ENCODE measurements at places on chromosomes 16 and 17.
A peak's percentile ranks its signal among the peaks of the same experiment; 100 is the strongest.

DNA sequence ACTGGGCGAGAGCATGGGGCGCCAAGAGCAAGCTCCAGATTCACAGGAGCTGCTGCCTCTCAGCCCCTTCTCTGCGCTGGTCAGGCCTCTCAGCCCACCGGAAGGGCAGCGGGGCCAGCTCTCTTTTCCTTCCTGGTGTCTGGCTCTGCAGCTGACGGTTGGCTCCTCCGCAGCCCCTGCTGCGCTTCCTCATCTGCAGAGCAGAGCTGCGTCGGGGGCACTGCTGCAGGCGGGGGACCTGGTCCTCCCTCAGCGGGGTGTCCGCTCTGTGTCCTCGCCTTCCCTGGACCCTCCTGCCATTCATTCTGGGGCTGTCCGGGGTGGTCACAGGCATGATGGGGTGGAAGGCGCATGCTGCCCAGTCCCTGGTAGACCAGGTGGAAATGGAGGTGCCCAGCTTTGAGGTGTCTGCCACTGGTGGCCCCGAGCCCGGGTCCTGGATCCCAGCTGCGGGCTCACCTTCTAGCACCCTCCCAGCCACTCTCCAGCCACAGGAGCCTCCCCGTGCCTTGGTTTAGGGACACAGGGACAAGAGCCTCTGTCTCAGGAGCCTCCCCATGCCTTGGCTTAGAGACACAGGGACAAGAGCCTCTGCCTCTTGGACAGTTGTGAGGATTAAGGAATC is 84.8 kb downstream of the IRF8 start:
- DNase-seq, result no peak

DNA sequence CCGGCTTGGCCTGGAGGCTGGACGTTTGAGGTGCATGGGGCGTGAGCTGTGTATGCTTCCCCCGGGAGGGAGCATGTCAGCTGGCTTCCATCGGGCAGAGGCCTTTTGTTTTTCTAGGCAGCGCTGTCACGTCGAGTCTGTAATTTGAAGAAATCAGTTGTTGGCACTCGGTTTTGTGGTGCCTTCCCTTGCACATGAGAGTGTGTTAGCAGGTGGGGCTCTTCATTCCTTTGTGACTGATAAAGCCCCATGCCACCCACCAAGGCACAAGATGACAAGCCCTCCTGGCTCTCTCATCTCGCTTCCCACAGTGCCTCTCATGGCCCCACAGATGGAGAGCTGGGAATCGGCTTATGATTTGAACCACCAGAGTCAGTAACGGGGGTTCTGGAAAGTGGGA is 72.1 kb downstream of the BANP start:
- no peak for DNase-seq

DNA sequence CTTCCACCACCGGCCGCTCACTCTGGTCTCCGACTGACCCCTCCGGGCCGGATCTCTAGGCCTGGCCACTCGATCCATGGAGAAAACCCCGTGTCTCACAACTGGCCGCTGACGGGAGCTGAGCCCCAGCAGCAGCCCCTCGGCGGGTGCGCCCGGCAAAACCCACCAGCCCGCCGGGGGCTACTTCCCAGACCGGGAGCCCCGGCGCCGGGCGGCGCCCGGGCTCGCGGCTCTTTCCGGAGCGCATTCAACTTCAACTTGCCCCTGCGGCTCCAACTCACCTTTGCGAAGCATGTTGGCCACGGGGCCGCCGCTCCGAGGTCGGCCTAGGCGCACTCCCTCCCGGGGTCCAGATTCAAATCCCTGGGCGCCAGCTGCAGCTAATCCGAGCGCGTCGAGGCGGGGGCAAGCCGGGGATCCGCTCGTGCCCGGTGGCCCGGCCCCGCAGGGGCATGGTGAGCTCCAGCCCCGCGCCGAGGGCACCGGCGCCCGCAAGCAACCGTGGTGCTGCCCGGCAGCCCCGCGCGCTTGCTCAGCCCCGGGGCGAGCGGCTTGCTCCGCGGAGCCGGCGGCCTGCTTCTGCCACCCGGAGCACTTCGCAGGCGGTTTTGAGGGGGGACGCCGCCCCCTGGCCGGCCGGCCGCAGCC is 438 bp downstream of the RTN4RL1 start:
- no peak for DNase-seq

DNA sequence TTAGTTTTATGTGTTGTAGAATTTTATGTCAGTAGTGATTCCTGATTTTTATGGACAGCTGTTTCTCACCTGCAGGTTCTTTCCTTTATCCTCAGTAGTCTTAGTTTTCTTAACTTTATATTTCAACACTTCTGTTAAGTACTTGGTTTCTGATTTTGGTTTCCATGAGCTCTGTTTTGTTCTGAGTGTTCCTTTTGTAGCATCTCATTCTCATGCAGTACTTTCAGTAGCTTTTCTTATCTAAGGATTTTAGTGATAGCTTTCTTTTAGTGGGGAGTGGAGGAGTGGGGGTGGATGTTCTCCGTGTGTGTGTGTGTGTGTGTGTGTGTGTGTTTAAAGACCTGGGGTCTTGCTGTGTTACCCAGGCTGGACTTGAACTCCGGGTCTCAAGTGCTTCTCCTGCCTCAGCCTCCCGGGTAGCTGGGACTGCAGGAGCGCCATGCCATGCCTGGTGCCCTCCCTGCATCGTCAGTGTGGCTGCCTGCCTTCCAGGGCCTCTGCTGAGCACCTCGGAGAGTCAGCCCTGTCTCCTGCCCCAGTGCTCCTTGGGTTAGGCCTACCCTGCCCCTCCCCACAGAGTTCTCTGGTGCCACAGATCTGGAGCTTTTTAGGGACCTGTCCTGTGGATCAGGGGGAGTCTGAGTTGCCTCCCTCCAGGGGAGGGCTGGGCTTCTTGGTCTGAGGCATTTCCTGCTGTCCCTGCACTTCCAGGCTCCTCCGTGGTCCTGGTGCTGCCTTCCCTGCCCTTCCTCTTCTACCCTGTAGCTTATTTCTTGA is 4.3 kb upstream of the ZNF750 start:
- no peak for DNase-seq

DNA sequence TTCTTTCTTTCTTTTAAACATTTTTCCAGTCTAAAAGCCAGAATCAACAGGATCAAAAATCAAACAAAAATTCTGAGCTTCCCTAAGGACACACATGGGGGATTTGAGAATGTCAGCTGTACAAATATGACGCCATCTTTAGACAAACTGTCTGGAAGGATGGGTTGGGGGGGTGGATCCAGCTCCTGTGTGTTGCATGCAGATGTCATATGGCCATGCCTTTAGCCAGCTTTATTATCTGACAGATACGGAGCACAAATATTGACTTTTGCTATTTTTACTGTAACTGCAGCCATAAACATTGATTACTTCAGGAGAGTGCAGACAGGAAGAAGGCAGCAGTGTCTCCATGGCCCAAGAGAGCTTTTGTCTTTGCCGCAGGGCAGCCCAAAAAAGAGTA is 279.4 kb upstream of the ELAC2 start:
- no peak for DNase-seq

GRCh38 chr17:15946611-15947120 is 1.7 kb downstream of the ADORA2B start:
- DNase-seq, result no peak

DNA sequence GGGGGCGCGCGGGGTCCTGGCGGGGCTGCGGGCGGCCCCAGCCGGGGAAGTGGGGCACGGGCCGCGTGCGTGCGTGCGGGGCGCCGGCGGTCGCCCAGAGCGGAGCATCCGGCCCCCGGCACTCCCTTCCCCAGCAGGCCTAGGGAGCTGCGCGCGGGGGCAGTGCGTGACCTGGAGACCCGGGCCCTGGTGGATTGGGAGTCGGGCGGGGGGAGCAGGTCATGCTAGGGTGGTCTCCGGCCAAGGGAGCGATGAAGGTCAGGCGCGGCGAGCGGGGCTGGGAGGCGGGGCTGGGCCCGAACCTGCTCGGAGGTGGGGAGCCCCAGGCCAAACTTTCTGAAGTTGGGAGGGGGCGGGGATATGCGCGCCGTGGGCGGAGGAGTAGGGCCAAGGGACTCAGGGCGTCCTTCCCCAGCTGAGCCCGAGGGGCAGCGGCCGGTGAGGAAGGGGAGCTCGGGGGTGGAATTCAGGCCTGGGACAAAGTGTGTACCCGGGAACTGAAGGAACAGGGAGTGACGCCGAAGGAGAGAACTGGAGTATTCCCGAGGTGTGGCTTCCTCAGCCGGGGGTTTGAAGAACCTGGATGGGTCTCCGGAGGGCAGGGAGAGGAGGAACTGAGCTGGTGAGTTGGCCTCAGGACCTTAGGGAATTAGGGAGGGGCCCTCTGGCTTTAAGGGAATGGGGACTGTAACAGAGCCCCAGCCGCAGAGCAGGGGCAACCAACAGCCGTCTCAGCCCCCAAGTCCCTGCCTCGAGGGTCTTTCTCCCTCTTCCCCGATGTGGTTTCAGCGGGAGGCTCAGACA is 589 bp downstream of the XYLT2 start:
- peak; percentile 54 for DNase-seq

DNA sequence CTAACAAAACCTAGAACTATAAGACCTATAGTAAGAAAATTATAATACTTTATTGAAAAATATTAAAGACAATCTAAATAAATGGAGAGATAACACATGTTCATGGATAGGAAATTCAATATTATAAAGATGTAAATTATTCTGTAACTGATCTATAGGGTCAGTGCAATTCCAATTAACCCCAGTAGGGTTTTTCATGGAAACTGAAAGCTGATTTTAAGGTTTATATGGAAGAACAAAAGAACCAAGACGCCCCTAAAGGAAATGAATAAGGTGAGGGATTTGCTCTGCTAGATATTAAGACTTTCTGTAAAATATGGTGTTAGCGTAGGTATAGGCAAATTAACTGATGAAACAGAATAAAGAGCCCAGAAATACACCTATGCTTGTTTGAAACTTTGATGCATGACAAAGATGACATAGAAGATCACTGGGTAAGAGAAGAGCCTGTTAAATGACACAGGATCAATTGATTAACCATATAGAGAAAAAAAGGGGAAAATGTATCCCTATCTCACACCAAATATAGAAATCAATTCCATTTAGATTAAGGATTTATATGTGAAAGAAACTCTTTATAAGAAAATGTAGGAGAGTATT is 3.0 kb downstream of the ICAM2 start:
- no peak for DNase-seq

- no peak for DNase-seq
Observed at GRCh38 chr16:86303787-86304678, 206.3 kb upstream of the FOXF1 start.

DNA sequence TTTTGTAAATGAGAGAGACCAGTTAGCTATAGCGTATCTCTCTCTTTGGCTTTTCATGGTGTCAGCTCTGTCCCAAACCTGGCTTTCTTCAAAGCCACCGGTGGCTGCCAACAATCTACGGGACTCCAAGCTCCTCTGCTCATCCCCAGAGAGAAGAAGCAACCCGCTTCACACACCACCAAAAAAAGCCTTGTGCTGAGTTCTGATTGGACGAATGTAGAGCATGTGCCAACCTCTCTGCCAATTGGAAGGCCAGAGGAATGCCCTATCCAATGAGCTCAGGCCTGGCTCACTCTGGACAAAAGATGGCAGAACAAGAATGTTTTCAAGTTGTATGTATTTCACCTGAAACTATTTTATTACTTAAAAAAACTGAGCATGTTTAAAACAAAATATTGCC is 202.4 kb downstream of the C16orf95 start:
- DNase-seq, result no peak

DNA sequence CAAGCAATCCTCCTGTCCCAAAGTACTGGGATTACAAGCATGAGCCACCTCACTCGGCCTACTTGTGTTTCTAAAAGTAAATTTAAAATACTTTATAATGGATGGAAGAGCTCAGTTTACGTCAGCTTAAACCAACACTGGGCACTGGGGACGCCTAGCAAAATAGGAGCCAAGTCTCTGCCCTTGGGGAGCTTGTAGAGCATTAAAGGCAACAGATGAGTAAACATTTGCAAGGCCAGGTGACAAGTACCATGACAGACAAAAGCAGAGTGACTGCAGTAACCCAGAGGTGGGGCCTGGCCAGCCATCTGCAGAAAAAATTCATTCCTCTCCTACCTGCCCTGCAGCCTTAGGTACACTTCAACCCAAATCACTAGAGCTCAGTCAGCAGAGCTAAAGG is 12.1 kb upstream of the NLK start:
- no peak for DNase-seq

- DNase-seq, result no peak
Observed at GRCh38 chr17:13864521-13864920, 204.8 kb upstream of the COX10 start.

DNA sequence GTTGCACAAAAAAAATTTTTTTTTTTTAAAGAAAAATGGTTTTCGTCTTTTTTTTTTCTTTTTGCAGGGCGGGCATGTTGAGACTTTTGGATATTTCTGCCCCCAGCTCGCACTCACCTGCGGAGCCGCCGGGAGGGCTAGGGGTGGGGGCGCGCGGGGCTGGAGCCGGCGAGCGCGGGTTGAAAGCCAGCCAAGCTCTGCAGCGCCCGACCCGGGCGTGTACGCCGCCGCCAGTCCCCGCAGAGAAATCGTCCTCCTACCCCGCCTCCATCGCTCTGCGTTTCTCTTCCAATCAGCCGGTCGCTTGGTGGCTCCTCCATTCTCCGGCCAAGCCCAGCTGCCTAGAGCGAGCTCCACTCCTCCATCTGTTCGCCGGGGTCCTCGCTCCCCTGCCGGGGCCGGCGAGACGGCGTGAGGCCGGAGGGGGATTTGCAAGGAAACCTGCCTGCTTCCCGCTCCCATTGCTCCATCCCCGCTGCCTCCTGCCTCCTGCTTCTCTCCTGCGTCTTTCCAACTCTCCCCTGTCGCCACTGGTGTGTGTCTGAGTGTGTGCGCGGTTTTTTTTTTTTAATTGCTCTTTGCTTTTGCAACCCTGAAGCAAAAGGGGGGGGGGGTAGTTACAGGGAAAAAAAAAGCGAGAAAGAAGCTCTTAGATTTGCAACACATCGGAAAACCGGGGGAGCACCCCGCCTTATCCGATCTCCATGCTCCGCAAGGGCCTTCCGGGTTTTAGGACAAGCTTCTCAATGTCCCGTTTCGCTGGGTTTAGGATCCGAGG is 1.8 kb upstream of the UBTF start:
- peak; percentile 65 for DNase-seq

DNA sequence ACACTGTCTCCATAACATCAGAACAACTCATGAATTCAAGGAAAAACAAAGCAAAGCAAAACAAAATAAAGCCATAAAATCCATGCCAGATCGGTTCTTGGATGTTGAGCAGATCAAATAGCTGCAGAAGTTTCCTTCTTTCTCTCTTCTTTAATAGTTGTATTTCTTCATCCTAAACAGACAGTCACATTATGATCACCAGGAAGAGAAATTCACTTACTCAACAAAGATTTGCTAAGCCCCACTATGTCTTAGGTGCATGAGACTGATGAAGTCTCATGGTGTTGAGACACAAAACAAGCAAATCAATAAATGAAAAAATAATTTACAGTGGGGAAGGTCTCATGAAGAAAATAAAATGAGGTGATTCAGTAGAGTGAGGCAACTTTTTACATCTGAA is 72.8 kb downstream of the WIPI1 start:
- no peak for DNase-seq

- no peak for DNase-seq
Observed at GRCh38 chr16:15494236-15494635, 59.8 kb downstream of the BMERB1 start.

Measured in stimulated activated naive CD4-positive, alpha-beta T cell treated with Interleukin-2 at 50 U/mL for 16 hours (primary cell).